NCI-H446 treated with DMSO at 0.1 percent for 48 hours (cell line): ENCODE measurements at places on chromosomes 11 and 22.
A peak's percentile ranks its signal among the peaks of the same experiment; 100 is the strongest.

- DNase-seq = no peak
Observed at GRCh38 chr22:47168441-47168840, 406.0 kb downstream of the TBC1D22A start.

GRCh38 chr11:96147186-96147585 is 195.8 kb downstream of the MAML2 start:
- no peak for DNase-seq

DNA sequence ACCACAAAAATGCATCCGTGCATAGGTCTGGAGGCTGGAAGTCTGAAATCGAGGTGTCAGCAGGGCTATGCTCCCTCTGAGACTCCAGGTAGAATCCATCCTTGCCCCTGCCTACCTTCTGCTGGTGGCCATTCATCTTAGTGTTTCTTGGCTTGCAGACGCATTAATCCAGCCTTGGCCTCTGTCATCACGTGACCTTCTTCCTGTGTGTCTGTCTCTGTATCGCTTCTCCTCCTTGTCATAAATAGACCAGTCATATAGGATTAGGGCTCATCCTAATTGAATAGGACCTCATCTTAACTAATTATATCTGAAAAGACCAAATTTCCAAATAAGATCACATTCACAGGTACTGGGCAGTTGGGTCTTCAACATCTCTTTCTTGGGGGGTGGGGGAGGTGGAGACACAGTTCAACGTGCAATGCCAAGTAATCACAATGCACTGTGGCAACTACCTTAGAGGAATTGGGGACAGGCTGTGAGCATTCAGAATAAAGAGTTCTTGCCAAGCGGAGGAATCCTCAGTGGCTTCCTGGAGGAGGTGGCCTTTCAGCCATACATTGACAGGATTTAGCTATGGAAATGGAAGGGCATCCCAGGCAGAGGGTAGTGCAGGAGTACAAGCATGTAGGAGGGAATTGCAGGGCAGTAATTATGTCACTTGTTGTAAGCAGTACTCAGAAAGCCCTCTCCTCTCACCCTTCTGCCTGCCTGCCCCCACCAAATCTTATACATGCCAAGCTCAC is 96.2 kb upstream of the SYT13 start:
- no peak for DNase-seq

DNA sequence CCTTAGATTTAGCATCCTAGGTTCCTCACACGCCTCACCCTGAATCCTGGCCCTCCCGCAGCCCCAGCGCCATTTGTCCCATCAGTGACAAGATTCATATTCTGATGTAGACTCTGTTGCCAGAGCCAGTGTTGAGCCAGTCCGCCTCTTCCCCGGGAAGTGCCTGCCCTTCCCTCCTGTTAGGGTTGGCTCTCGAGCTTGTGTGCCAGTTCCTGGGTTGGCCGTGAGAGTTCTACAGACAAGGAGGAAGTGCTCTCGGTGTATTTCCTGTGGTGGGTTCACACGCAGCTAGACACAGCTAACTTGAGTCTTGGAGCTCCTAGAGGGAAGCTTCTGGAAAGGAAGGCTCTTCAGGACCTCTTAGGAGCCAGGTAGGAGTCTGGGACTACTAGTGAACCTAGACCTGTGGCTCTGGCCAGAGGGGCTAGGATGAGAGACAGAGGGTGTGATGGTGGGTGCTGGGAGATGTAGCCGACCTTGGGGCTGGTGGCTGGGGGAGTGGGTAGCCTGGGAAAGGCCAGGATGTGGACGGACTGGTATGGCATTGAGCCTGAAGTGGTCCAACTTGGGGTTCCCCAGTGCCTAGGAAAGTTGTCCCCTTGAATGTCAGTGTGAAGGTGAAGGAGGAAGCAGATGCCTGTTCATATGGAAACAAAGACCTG is at the start of gene IL18BP:
Gene IL18BP (plus strand): TSS at position 261 of the 662 bp plus-strand sequence. CDS start 1,076 bp downstream, outside the sequence.
- DNase-seq = no peak

GRCh38 chr11:19723572-19724342 is 11.1 kb downstream of the NAV2 start:
- DNase-seq = peak; percentile 79

- no peak for DNase-seq
Observed at GRCh38 chr11:129814244-129815014, 1.2 kb upstream of the TMEM45B start.

DNA sequence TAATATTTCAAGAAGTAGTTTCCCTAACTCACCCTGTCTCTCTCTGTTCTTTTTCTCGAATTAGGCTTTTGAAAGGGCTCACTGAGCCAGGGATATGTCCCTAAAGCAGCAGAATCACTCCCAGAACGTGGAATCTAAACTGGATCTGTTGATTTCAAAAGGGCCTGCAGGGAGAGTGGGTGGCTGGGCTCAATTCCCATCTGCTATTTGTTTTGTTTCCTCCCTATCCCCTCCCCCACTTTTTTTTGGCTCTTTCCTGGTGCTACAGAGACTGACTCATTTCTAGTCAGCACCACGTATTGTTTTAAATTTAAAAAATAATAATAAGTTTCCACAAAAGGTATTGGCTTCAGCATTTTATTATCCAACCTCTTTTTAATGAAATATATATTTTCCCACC is 961.5 kb downstream of the FAM181B start:
- peak; percentile 73 for DNase-seq

DNA sequence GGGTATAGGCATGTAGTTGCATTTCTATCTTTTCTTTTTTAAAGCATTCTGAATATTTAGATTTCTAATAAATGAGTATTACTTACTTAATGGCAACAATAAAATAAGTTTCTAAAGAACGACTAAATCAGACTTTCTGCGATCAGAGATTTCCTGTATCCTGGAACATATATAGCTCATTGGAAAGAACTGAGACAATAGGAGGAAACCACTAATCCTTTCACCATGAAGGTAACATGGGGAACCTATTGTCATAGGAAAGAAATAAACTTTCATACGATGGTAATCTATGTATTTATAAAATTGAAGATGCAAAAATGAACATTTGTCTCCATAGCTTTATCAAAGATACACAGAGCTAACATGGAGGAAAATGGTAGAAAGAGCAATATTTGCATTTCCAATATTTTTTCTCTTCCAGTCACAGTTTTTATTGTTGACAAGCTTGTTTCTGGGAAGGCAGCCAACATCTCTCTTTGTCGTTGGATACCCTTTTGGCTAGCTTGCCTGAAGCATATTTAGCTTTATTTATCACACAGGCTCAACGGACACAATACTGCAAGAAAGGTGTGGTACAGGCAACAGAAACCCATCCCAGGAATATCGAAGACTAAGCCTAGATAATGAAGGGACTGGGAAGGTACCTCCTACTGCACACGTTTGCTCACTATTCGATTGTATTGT is 293.3 kb upstream of the MPPED2 start:
- DNase-seq = peak; percentile 71

- DNase-seq = no peak
Observed at GRCh38 chr11:69312453-69313404, 18.8 kb downstream of the MYEOV start.

- DNase-seq = peak; percentile 48
Observed at GRCh38 chr11:84476581-84476980, 1150.6 kb downstream of the DLG2 start.

GRCh38 chr11:12812849-12813248 is 138.6 kb downstream of the TEAD1 start:
- DNase-seq = no peak

- no peak for DNase-seq
Observed at GRCh38 chr11:100612766-100613165, 74.3 kb upstream of the ARHGAP42 start.

DNA sequence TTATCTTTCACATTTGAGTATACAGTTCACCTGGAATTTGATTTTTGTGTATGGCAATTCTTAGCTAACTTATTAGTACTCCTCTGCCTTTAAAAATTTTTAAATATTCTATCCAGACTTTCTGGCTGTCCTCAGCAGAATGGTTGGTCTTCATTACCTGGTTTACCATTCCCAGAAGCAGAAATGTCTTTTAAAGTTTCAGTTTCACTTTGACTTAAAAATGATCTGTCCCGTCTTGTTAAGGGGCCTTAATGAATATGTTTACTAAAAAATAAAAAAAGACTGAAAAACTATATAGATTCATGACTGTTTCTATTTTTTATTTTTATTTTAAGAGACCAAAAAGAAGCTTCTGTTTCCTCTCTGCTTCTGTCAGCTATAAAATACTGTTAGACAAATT is 70.5 kb upstream of the TNRC6B start:
- no peak for DNase-seq

GRCh38 chr11:35330931-35331330 is 88.4 kb downstream of the SLC1A2 start:
- no peak for DNase-seq

DNA sequence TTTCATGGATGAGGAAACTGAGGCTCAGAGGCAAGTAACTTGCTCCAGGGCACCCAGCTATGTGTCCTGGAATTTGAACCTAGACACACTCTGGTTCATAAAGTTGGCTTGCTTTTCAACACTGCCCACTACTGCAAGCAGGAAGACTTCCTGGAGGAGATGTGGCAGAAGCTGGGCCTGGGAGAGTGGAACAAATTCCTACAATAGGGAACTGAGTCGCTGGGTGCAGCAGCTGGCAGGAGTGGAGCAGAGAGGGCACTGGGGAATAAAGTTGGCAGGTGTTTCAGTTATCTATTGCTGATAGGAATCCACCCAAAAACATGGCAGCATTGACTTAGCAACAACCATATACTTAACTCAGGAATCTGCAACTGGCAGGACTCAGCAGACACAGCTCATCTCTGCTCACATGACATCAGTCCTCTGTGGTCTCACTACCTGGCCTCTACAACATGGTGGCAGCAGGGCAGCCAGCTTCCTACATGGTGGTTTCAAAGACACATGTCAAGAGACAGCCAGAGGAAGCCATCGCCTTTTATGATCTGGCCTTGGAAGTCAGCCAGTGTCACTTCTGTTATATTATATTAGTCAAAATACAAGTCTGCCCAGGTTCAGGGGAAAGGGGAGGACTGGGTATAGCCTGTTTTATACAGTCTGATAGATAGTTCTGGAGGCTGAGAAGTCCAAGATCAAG is 10.6 kb upstream of the CARD10 start:
- DNase-seq = no peak

DNA sequence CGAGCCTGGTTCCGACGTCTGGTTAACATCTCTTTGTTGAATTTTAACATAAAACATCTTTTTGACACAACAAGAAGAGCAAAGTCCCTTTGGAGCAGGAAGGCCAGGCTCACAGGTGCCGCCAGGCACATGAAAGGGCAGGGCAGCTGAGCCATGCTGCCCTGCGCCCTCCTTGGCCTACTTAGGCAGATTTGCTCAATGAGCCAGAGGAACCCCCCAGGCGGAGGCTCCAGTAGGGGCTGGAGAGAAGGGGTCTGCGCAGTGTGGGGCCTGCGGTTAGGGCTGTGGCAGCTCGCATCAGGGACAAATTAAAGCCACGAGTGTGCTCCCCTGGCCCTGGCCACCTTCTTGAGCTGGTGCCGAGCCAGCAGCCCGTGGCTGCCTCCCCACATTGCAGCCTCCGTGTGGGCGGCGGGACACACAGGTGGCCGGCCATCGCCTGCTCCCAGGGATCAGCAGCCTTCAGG is 9.9 kb upstream of the SLC22A12 start:
- DNase-seq = no peak

GRCh38 chr11:20367313-20367948 is 3.9 kb downstream of the HTATIP2 start:
- peak; percentile 49 for DNase-seq

DNA sequence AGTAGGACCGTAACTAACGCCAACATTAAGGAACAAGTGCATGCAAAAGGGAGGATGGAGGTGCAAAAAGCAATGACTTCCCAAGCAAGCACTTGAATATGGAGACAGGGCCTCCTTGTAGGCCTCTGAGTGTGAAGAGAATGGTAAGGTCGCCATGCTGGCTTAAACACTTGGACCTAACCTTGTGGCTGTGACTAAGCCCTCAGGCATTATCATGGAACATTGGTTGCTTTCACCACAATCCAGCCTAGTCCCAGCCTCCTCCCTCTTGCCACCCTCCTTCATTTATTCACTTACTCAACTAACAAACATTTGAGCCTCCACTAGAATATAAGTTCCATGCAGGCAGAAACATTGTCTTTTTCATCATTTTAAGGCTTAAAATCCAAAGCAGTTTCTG is 11.9 kb upstream of the SYTL2 start:
- DNase-seq = no peak

DNA sequence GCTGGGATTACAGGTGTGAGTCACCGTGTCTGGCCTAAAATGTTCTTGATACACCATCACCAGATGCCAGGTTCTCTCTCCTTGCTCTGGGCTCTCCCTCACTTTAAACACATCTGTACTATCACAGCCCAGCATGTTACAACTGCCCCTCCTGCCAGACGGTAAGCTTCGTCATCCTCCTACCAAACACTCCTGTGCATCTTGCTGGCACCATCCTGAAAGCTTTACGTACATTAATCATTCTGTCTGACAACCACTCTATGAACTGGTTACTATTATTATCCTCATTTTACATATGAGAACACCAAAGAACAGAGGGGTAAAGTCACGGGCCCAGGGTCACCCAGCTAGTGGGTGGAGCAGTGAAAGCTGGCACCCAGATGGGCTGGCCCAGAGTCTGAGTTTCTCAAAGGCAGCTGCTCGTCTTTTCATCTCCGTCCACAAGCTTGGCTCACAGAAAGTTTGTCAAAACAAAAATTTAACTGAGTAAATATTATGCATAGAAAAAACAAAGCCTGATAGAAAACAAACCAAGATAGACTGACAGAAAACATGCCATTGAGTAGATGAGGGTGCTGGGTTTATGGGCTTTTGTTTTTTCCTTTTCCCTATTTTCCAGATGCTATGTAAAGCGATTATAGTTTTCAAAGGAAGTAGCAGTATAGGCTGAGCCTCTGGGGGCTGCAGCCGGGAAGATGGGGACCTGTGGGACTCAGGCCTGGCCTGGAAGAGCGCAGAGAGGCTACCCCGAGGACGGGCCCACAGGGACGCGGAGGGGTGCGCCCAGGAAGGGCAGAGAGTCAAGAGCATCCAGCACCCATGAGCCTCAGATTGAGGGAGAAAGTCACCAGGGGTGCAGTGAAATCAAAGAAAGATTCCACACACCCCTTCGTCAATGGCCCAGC is 9.5 kb downstream of the PLA2G6 start:
- DNase-seq = peak; percentile 55
